Type B pancreatic cell (in vitro differentiated cells): ENCODE measurements at places on chromosomes 2 and 18. TPM values are rescaled to one million over a fixed set of nuclear protein-coding genes. Genes with fewer than 3 reads are reported as not detected.
A peak's percentile ranks its signal among the peaks of the same experiment; 100 is the strongest.

GRCh38 chr2:42150159-42150558 is 19.0 kb upstream of the EML4 start:
- H3K4me3 ChIP-seq: no peak overlapping the region
- no peak for DNase-seq
- H3K27ac ChIP-seq: no peak overlapping the region
- no peaks in the 10 kb centered on the region for H3K36me3 ChIP-seq
- no peaks in the 10 kb centered on the region for H3K27me3 ChIP-seq

- peaks cover 5% of the 10 kb centered on the region for H3K4me1 ChIP-seq
- no peak for DNase-seq
- no peak overlapping the region for H3K27ac ChIP-seq
- no peak overlapping the region for H3K4me3 ChIP-seq
Measured at GRCh38 chr18:63505566-63506335, 29.0 kb downstream of the SERPINB5 start.

GRCh38 chr2:40554665-40555294 is 102.9 kb upstream of the SLC8A1 start:
- no peak overlapping the region for H3K27ac ChIP-seq
- peaks cover 2% of the 10 kb centered on the region for H3K27me3 ChIP-seq
- H3K36me3 ChIP-seq: no peaks in the 10 kb centered on the region
- DNase-seq: no peak

DNA sequence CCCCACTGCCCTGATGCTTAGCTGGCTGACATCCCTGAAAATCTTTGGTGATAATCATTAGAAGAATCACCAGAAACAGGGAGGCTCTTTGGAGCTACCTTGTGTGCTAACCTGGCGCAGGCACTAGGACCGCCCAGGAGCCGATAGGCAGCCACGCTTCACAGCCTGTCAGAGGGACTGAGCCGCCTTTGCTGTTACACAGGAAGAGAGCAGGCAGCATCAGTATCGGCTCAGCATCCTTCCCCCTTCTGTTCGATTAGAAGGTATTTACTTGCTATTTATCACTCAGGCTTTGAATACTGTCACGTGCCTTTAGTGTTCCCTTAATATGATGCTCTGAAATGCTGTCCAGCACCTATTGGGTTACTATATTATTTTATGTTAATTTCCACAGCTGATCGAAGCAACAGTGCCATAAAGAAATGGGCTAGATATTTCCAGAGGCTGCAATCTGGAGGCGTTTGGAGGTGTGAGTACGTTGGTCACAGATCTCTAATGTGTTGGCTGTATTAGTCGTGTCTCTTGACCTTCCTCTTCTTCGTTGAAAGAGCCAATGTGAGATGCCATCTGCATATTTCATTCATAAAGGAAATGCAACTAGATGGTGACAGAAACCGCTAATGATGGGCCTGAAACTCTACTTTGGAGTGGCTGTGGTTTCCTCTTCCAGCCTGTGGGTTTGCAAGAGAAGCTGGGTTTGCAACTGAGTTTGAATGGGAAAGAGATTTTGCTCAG is 110.4 kb upstream of the RAB27B start:
- peaks cover 8% of the 10 kb centered on the region for H3K4me1 ChIP-seq
- no peak for DNase-seq
- H3K27me3 ChIP-seq: peaks cover 11% of the 10 kb centered on the region
- H3K4me3 ChIP-seq: peak overlapping the region; percentile 38
- H3K27ac ChIP-seq: no peak overlapping the region
- H3K36me3 ChIP-seq: no peaks in the 10 kb centered on the region

Gene LRP2
- 12.7 and 22.7 TPM in 2 replicates for total RNA-seq

- H3K27me3 ChIP-seq: no peaks in the 10 kb centered on the region
- no peaks in the 10 kb centered on the region for H3K4me1 ChIP-seq
- no peak for DNase-seq
- H3K4me3 ChIP-seq: no peak overlapping the region
- no peak overlapping the region for H3K27ac ChIP-seq
Measured at GRCh38 chr2:212226114-212226513, 312.5 kb downstream of the ERBB4 start.

GRCh38 chr2:85953476-85953875 is 64.7 kb upstream of the ST3GAL5 start:
- H3K4me1 ChIP-seq: peaks cover 23% of the 10 kb centered on the region
- H3K4me3 ChIP-seq: no peak overlapping the region
- no peaks in the 10 kb centered on the region for H3K36me3 ChIP-seq
- H3K27me3 ChIP-seq: no peaks in the 10 kb centered on the region

Gene CYP26B1
- 5.4 and 23.6 TPM in 2 replicates for total RNA-seq

GRCh38 chr2:26144031-26144430 is 28.9 kb upstream of the GAREM2 start:
- H3K4me3 ChIP-seq: no peak overlapping the region
- no peak for DNase-seq
- peak overlapping the region; percentile 18 for H3K27ac ChIP-seq
- H3K27me3 ChIP-seq: peaks cover 9% of the 10 kb centered on the region
- H3K4me1 ChIP-seq: peaks cover 5% of the 10 kb centered on the region
- H3K36me3 ChIP-seq: no peaks in the 10 kb centered on the region

GRCh38 chr2:2575870-2576386 is 244.9 kb upstream of the MYT1L start:
- peaks cover 10% of the 10 kb centered on the region for H3K27me3 ChIP-seq
- H3K4me3 ChIP-seq: no peak overlapping the region
- H3K27ac ChIP-seq: no peak overlapping the region
- H3K4me1 ChIP-seq: peaks cover 4% of the 10 kb centered on the region
- DNase-seq: no peak

Gene AOX1
- 6.4 and 10.3 TPM in 2 replicates for total RNA-seq

- H3K27me3 ChIP-seq: peaks cover 3% of the 10 kb centered on the region
- no peaks in the 10 kb centered on the region for H3K4me1 ChIP-seq
- H3K27ac ChIP-seq: no peak overlapping the region
Measured at GRCh38 chr2:223477318-223477717, 124.8 kb downstream of the SCG2 start.

Gene NETO1
- 7.0 and 13.3 TPM in 2 replicates for total RNA-seq

Gene ZBTB7C
- 13.0 and 40.9 TPM in 2 replicates for total RNA-seq

- peaks cover 30% of the 10 kb centered on the region for H3K4me1 ChIP-seq
- H3K36me3 ChIP-seq: peaks cover 14% of the 10 kb centered on the region
- no peak overlapping the region for H3K27ac ChIP-seq
Measured at GRCh38 chr2:217834057-217834620, 168.7 kb downstream of the TNS1 start.

DNA sequence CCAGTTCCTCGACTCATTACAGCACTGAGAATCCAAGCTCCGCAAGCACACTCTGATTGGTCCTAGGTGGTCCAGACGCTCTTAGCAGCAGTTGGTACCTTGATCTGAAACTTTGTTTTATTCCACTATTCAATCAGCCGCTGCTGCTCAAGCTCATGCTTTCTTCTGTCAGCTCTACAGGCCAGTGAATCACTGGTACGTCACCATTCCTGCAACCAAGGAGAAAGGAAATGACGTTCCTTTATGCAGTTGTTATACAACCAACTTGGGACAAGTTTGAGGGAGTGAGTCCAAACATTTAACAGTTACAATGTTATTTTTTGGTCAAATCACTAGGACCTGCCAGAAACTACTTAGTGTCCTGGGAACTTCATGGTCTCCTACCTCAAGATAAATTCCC is 398.8 kb upstream of the TMEFF2 start:
- H3K36me3 ChIP-seq: no peaks in the 10 kb centered on the region
- H3K27me3 ChIP-seq: no peaks in the 10 kb centered on the region
- no peak for DNase-seq
- H3K4me1 ChIP-seq: no peaks in the 10 kb centered on the region
- no peak overlapping the region for H3K27ac ChIP-seq

Gene CIB4
- total RNA-seq: not detected in 2 replicates

DNA sequence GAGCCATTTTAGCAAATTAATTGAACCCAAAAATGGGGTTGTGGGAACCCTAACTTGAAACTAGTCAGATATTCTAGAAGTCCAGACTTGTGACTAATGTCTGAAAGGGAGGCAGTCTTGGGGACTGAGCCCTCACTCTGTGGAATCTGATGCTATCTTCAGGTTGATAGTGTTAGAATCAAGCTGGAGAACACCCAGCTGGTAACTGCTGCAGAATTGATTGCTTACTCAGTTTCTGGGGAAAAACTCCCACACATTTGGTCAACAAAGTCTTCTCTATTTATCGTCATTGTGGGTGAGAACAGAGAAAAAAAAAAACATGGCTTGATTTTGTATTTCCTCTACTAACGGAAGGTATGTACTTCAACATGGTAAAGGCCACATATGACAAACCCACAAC is 1925.8 kb upstream of the CELF4 start:
- H3K27ac ChIP-seq: no peak overlapping the region
- H3K36me3 ChIP-seq: no peaks in the 10 kb centered on the region
- DNase-seq: no peak
- no peaks in the 10 kb centered on the region for H3K27me3 ChIP-seq

Gene CCL20
- total RNA-seq: 1.7 and 3.2 TPM in 2 replicates

- peaks cover 16% of the 10 kb centered on the region for H3K4me1 ChIP-seq
- H3K27me3 ChIP-seq: peaks cover 6% of the 10 kb centered on the region
- peak overlapping the region; percentile 51 for H3K27ac ChIP-seq
- no peak for DNase-seq
Measured at GRCh38 chr2:207813221-207813916, 43.7 kb upstream of the FZD5 start.

Gene CHRNG
- total RNA-seq: 0.50 and 0.87 TPM in 2 replicates

DNA sequence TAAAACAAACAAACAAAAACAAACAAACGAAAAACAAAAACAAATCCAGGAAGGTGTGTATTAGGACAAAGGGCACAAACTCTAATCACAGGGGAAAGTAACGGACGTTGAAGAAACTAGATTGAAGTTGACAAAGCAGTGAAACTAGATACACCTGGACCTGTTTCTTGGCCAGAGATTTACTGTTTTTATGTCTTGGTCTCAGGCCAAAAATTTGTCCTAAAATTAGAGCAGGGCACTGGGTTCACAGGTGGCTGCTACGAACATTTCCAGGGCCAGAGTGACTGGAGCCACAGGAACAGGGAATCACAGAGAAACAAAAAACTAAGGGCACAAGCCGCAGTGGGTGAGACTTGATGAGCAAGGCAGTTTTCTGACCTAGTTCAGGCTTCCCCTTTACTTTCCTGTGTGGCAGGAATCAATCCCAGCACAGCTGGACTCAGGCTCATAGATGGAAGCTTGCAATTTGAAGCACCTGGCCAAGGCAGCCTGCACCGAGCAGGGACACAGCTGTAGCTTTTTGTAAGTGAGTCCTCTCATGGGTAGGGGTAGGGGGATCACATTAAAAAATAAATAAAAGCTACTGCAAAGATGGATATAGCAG is 329.4 kb downstream of the DLGAP1 start:
- peaks cover 6% of the 10 kb centered on the region for H3K27me3 ChIP-seq
- peaks cover 19% of the 10 kb centered on the region for H3K4me1 ChIP-seq
- no peak overlapping the region for H3K27ac ChIP-seq
- no peak for DNase-seq

- no peak overlapping the region for H3K4me3 ChIP-seq
- peaks cover 8% of the 10 kb centered on the region for H3K4me1 ChIP-seq
- DNase-seq: no peak
- no peak overlapping the region for H3K27ac ChIP-seq
- no peaks in the 10 kb centered on the region for H3K36me3 ChIP-seq
- H3K27me3 ChIP-seq: peaks cover 3% of the 10 kb centered on the region
Measured at GRCh38 chr2:168350380-168350779, 103.0 kb upstream of the STK39 start.

Gene ZC3H6
- total RNA-seq: 5.5 and 10.1 TPM in 2 replicates

DNA sequence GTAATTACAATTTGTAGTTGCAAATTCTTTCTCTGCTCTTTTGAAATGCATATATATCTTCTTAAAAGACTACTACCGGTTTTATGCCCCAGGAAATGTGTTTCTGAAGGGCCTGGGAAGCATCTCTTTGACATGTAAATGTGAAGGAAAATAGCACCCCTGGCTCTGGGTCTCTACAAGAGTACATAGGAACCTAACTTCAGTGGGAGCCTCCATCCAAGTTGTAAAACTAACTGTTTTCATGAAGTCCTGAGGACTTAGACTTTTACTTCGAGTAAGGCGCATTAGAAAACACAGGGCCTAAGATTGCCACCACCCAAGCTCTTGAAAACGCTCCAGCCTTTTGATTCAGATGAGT is 99.4 kb downstream of the CBLN2 start:
- H3K4me1 ChIP-seq: no peaks in the 10 kb centered on the region
- no peaks in the 10 kb centered on the region for H3K36me3 ChIP-seq
- DNase-seq: no peak

- H3K36me3 ChIP-seq: no peaks in the 10 kb centered on the region
- no peak for DNase-seq
- no peaks in the 10 kb centered on the region for H3K4me1 ChIP-seq
- H3K4me3 ChIP-seq: no peak overlapping the region
- no peak overlapping the region for H3K27ac ChIP-seq
- no peaks in the 10 kb centered on the region for H3K27me3 ChIP-seq
Measured at GRCh38 chr18:56431551-56431950, 206.8 kb downstream of the TXNL1 start.

- peaks cover 6% of the 10 kb centered on the region for H3K36me3 ChIP-seq
- no peaks in the 10 kb centered on the region for H3K4me1 ChIP-seq
- no peak for DNase-seq
- no peaks in the 10 kb centered on the region for H3K27me3 ChIP-seq
- no peak overlapping the region for H3K4me3 ChIP-seq
- no peak overlapping the region for H3K27ac ChIP-seq
Measured at GRCh38 chr2:55309446-55309845, 40.4 kb upstream of the MTIF2 start.

GRCh38 chr2:116819355-116819754 is 995.1 kb upstream of the DDX18 start:
- no peaks in the 10 kb centered on the region for H3K27me3 ChIP-seq
- DNase-seq: no peak
- no peaks in the 10 kb centered on the region for H3K36me3 ChIP-seq
- no peaks in the 10 kb centered on the region for H3K4me1 ChIP-seq
- H3K27ac ChIP-seq: no peak overlapping the region

Gene KCNK3
- 2.7 and 7.7 TPM in 2 replicates for total RNA-seq

Gene TGFA
- total RNA-seq: 6.8 and 21.0 TPM in 2 replicates

DNA sequence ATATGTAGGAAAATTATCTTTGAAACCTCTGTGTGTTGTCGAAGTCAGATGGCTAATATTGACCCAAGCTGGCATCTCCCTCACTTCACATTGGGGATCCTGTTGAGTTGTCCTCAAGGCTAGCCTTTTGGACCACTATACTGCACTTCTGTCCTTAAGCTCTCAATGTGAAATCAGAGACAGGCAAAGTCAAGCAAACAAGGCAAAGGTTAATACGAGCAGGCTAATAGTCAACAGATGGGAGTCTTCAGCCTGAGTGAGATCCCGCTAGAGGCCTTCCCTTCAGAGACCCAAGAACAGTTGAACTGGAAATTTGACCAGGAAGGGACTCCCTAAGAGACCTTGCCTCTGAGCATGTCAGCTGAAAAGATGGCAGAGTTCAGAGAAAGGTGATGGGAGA is 475.4 kb downstream of the PARD3B start:
- H3K4me1 ChIP-seq: peaks cover 37% of the 10 kb centered on the region
- H3K36me3 ChIP-seq: no peaks in the 10 kb centered on the region
- no peak for DNase-seq
- H3K4me3 ChIP-seq: no peak overlapping the region

DNA sequence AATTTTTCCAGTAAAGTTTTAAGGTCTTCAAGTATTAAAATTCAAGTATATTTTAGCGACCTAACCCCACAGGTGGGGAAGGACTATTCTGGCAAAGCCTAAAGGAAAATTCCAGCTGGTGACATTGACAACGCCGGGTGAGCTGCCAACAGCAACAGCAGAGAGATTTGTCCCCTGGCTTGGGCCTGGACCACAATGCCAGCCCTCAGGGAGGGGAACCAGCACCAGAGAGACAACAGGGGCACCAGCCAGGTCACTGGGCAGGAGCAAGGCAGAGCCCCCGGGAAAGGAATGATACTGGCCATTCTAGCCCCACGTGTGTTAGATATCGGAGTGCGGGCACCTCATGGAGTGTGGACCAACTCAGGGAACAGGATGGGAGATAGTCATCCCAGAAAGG is 95.7 kb downstream of the ARMC9 start:
- no peaks in the 10 kb centered on the region for H3K27me3 ChIP-seq
- no peak overlapping the region for H3K27ac ChIP-seq
- DNase-seq: no peak
- no peak overlapping the region for H3K4me3 ChIP-seq
